ENCODE measurements at places on chromosomes 3 and 15. TPM values are rescaled to one million over a fixed set of nuclear protein-coding genes. Genes with fewer than 3 reads are reported as not detected.
A peak's percentile ranks its signal among the peaks of the same experiment; 100 is the strongest.

- no peak for DNase-seq
These were observed 48.6 kb downstream of the THRB start for GRCh38 chr3:24446032-24446431.

DNA sequence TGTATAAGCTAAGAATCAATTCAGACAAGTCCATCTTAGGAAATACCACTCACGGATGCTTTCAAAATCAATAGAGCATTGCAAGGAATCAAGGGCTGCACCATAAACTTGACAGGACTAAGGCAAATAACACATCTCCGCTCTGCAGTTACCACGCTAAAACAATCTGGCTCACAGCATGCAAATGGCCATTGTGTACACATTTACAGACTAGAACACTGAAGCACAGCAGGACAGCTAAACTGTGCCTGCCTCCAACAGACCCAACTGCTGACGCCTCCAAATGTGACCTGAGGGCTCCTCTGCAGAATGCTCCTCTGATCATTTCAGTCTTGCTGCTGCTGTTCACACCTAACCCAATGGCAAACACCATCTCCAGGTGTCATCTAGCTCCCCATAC lies 104.3 kb downstream of the MEX3B start:
- no peak for DNase-seq

GRCh38 chr3:185657211-185657610 lies 71.1 kb downstream of the SENP2 start:
- no peak for DNase-seq

TMEM42 gene
- total RNA-seq: 13.0 TPM

DNA sequence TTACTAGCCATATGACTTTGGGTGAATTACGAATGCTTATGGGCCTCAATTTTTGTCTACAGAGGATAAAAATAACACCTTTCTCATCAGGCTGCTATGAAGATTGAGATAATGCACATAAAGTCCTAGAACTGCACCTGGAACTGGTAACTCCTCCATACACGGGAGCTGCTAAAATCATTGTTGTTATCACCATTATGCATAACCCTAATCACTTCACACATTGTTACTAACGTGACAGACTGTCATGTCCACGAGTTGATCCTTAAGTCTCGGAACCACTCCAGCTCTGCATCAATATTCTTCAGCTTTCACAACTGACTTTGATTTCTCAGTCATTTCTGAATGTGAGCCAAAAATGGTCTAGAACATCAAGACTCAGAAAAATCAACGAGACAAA lies 64.1 kb downstream of the RFTN1 start:
- DNase-seq: no peak

EAF2 gene
- 0.32 TPM for total RNA-seq

ZNF621 gene
- 19.0 TPM for total RNA-seq

- DNase-seq: no peak
These were observed 36.6 kb upstream of the MAGEF1 start for GRCh38 chr3:184748219-184749135.

MUC20 gene
- 0.32 TPM for total RNA-seq

DNA sequence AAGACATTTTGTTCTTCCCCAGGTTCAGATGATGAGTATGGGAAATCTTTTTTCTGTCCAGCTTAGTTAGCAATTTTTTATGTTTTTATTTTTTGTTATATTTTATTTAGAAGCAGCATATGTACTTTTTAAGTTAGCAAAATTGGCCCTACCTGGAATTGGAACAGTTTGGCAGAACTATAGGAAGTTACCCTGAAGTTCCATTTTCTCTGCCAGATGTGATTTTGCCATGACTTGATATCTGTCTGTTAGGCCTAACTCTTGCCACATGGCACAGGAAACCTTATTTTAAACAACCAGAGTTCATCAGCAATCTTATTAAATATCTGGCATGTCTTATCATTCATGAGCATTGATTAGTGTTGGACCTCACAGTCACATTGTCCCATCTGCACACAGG lies 67.1 kb downstream of the ADAMTSL3 start:
- no peak for DNase-seq

GRCh38 chr15:66936109-66936860 lies 129.1 kb upstream of the SMAD3 start:
- DNase-seq: peak; percentile 76

TRIM71 gene
- total RNA-seq: not detected

GRCh38 chr15:53644660-53645059 lies 114.8 kb downstream of the WDR72 start:
- DNase-seq: no peak

PCOLCE2 gene
- total RNA-seq: under 0.01 TPM

UBE3A gene
- 96.7 TPM for total RNA-seq

- DNase-seq: no peak
These were observed 38.6 kb downstream of the TRIM71 start for GRCh38 chr3:32856355-32856889.

ROPN1 gene
- total RNA-seq: not detected

RPUSD3 gene
- 28.3 TPM for total RNA-seq

VEPH1 gene
- 10.3 TPM for total RNA-seq

GRCh38 chr3:156246961-156247725 lies 126.8 kb downstream of the KCNAB1 start:
- DNase-seq: no peak

DNA sequence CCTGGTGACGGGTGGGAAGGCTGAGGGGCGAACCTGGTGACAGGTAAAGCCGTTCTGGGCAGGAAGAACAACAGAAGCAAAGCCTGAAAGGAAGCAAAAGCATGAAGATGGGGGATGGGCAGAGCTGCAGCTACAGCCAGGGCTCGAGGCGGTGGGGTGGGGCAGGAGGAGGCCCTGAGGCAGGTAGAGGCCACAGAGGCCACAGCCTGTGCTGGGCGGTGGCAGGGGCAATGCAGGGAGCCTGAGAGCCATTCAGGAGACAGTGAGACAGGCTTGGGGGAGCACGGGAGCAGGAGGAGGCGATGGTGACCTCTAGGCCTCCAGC lies 8.2 kb downstream of the PCSK6 start:
- DNase-seq: no peak

P2RY13 gene
- total RNA-seq: not detected

SNUPN gene
- total RNA-seq: 28.1 TPM

- DNase-seq: peak; percentile 67
These were observed 11.4 kb downstream of the C15orf40 start for GRCh38 chr15:82999905-83000671.

GJD2 gene
- total RNA-seq: not detected

- DNase-seq: no peak
These were observed 29.3 kb upstream of the ABHD2 start for GRCh38 chr15:89058876-89059405.

GRCh38 chr3:71127844-71128243 lies 455.7 kb downstream of the FOXP1 start:
- DNase-seq: no peak

NECTIN3 gene
- 89.5 TPM for total RNA-seq

- peak; percentile 51 for DNase-seq
These were observed 778 bp upstream of the AP4E1 start for GRCh38 chr15:50907601-50908208.

GRCh38 chr3:190883973-190884832 lies 21.7 kb upstream of the GMNC start:
- DNase-seq: peak; percentile 65

GRCh38 chr3:119237299-119237698 lies 3.4 kb downstream of the B4GALT4 start:
- DNase-seq: peak; percentile 30

DNA sequence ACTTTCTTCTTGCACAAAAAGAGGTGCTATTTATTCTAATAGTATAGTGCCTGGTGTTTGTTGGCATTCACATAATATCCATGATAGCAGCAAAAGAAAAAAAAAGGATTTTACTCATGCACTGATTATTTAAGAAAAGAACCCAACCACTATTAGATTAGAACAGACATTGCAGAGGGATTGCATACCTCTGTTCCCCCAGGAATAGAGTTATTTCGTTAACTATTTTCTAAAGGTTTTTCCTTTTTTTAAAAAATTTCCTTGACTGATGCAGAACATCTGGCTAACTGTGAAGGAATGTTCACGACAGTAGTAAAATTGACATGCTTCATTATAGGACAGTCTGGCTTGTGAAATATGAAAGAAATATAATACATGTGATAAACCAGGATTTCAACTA lies 136.6 kb upstream of the PTX3 start:
- DNase-seq: no peak

CHRNA7 gene
- not detected for total RNA-seq

EFL1 gene
- 22.9 TPM for total RNA-seq

DNA sequence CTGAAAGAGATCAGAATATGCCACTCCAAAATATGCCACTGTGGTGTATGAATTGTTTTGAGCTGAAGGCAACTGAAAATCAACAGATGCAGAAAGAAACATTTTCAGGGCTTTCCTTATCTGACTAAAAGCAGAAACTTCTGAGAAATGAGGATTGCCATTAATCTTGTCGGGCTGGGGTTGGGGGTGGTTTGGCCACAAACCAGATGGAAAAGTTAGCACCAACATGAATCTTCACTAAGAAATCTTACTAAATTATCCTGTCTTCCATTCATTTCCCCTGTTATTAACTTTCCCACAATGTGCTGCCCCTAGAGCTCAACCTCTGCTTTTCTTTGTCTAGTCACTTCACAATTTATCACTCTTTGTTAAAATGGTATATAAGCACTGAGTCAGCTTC lies 229.9 kb upstream of the GADL1 start:
- DNase-seq: no peak

DPH6 gene
- 13.8 TPM for total RNA-seq

DNA sequence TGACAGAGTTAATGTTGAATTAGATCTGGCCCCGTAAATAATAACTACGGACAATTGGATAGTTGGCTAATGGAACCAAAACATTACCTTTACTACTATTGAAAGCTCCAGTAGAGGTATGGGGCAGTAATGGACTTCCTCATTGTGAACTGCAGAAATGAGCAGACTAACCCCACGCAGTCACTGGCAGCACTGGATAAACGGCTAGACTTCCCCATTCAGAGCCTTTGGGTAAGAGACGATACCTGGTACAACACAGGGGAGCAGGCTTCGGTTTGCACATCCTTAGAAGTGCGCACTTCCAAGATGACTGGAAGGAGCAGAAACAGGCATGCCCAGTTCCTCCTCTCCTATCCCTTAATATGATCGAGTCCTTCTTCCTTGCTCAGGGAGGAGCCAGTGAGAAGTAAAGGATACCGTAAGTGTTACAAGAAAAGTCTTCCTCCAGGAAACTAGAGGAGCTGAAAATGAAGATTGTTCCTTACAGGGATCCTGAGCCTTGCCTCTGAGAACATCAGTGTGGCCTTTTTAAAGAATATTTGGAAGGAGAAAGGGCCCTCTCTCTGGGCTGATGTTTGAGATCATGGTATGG lies 100.5 kb upstream of the NECTIN3 start:
- no peak for DNase-seq

All from fibroblast of villous mesenchyme (primary cell).